ENCODE measurements at places on chromosomes 1 and 21.

GRCh38 chr1:197062692-197063091 lies 4.4 kb downstream of the F13B start:
- H3K27ac ChIP-seq: no peak overlapping the region
- no peaks in the 10 kb centered on the region for H3K4me1 ChIP-seq
- H3K4me3 ChIP-seq: no peak overlapping the region

- peaks cover 4% of the 10 kb centered on the region for H3K4me1 ChIP-seq
- H3K27me3 ChIP-seq: no peaks in the 10 kb centered on the region
- H3K4me3 ChIP-seq: no peak overlapping the region
Observed at GRCh38 chr1:94050254-94050653, 70.7 kb downstream of the ABCA4 start.

- no peaks in the 10 kb centered on the region for H3K36me3 ChIP-seq
- H3K4me1 ChIP-seq: no peaks in the 10 kb centered on the region
- no peak for DNase-seq
Observed at GRCh38 chr1:18583326-18583941, 47.2 kb upstream of the PAX7 start.

GRCh38 chr1:161324020-161324419 lies 9.8 kb downstream of the SDHC start:
- peak; percentile 70 for DNase-seq
- H3K36me3 ChIP-seq: peaks cover 36% of the 10 kb centered on the region
- H3K27me3 ChIP-seq: no peaks in the 10 kb centered on the region
- no peak overlapping the region for H3K4me3 ChIP-seq

- DNase-seq: no peak
- no peak overlapping the region for H3K27ac ChIP-seq
- no peaks in the 10 kb centered on the region for H3K4me1 ChIP-seq
- no peaks in the 10 kb centered on the region for H3K36me3 ChIP-seq
- H3K4me3 ChIP-seq: no peak overlapping the region
- no peaks in the 10 kb centered on the region for H3K27me3 ChIP-seq
Observed at GRCh38 chr1:245434280-245434679, 279.5 kb downstream of the KIF26B start.

GRCh38 chr21:32993894-32994293 lies 31.8 kb upstream of the OLIG2 start:
- no peak overlapping the region for H3K27ac ChIP-seq
- no peak for DNase-seq
- no peaks in the 10 kb centered on the region for H3K4me1 ChIP-seq
- H3K36me3 ChIP-seq: no peaks in the 10 kb centered on the region
- H3K27me3 ChIP-seq: peaks cover 2% of the 10 kb centered on the region

- no peak for DNase-seq
- no peak overlapping the region for H3K4me3 ChIP-seq
- H3K36me3 ChIP-seq: no peaks in the 10 kb centered on the region
- H3K4me1 ChIP-seq: no peaks in the 10 kb centered on the region
Observed at GRCh38 chr21:40835184-40835694, 11.7 kb downstream of the DSCAM start.

GRCh38 chr1:82931006-82931405 lies 1067.9 kb downstream of the TTLL7 start:
- no peak overlapping the region for H3K4me3 ChIP-seq
- peaks cover 2% of the 10 kb centered on the region for H3K4me1 ChIP-seq
- DNase-seq: peak; percentile 44
- no peaks in the 10 kb centered on the region for H3K27me3 ChIP-seq
- H3K36me3 ChIP-seq: no peaks in the 10 kb centered on the region
- no peak overlapping the region for H3K27ac ChIP-seq

GRCh38 chr1:61142726-61143500 lies 60.6 kb downstream of the NFIA start:
- no peak overlapping the region for H3K27ac ChIP-seq
- no peaks in the 10 kb centered on the region for H3K27me3 ChIP-seq
- H3K4me1 ChIP-seq: peaks cover 3% of the 10 kb centered on the region

GRCh38 chr1:117215733-117216462 lies 5.2 kb upstream of the VTCN1 start:
- no peak overlapping the region for H3K4me3 ChIP-seq
- no peaks in the 10 kb centered on the region for H3K36me3 ChIP-seq
- no peak overlapping the region for H3K27ac ChIP-seq
- peaks cover 3% of the 10 kb centered on the region for H3K27me3 ChIP-seq
- H3K4me1 ChIP-seq: no peaks in the 10 kb centered on the region

GRCh38 chr1:155591770-155592169 lies 18.2 kb upstream of the MSTO1 start:
- H3K27ac ChIP-seq: no peak overlapping the region
- H3K4me3 ChIP-seq: no peak overlapping the region
- H3K27me3 ChIP-seq: no peaks in the 10 kb centered on the region
- no peaks in the 10 kb centered on the region for H3K4me1 ChIP-seq

DNA sequence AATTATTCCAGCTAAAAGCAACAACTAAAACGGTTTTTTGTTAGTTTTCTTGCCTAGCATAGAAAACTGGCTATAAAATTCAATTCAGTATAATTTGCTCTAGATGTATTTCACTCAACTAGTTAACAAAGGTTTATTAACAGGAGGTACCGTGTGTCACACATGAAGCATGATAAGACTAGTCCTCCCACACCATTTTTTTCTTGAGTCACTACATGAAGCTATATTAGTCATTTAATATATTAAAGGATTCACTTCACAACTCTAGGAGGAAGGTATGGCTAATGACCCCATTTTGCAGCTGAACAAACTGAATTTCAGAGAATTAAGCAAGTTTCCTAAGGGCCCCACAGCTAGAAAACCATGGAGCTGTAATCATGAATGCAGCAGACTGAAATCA lies 307.8 kb upstream of the USP25 start:
- H3K4me3 ChIP-seq: no peak overlapping the region
- no peaks in the 10 kb centered on the region for H3K27me3 ChIP-seq
- no peaks in the 10 kb centered on the region for H3K36me3 ChIP-seq
- H3K4me1 ChIP-seq: peaks cover 17% of the 10 kb centered on the region
- H3K27ac ChIP-seq: no peak overlapping the region
- no peak for DNase-seq

DNA sequence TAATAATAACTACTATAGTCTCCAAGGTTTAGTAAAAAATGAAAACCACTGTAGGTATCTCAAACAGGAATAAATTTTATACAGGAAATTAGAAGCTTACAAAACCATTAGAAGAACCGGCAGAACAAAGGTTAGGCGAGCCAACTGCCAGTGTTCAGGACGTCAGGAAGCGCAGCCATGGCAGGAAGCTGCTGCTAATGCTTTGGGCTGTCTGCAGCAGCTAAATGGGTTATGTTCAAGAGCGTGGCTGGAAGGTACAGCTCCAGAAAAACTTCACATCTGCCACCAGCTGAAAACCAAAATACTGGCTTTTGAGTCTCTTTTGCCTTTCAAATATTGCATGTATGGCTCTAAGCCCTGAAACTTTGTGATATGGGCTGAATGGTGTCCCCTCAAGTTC lies 35.7 kb upstream of the MYSM1 start:
- DNase-seq: no peak
- no peaks in the 10 kb centered on the region for H3K27me3 ChIP-seq
- H3K36me3 ChIP-seq: no peaks in the 10 kb centered on the region
- H3K27ac ChIP-seq: no peak overlapping the region

DNA sequence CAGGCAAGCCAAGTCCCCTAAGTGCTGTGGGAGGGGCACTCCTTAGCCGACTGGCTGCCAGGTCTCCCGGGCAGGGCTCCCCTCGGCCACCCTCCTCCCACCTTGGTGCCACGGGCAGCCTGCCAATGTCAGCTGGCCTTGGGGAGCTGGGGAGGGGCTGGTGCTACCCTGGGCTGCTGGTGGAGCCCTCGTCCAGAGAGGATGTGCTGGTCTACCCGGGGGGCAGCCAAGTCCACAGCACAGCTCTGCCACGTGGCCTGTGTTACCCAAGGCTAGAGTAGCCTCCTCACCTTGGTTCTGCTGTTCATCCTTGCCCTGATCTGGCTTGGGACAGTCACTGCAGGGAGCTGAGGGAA lies 42.9 kb downstream of the CRYAA start:
- no peak for DNase-seq
- H3K27me3 ChIP-seq: no peaks in the 10 kb centered on the region
- H3K36me3 ChIP-seq: no peaks in the 10 kb centered on the region
- no peak overlapping the region for H3K27ac ChIP-seq
- H3K4me3 ChIP-seq: no peak overlapping the region
- H3K4me1 ChIP-seq: no peaks in the 10 kb centered on the region

- no peaks in the 10 kb centered on the region for H3K36me3 ChIP-seq
- DNase-seq: no peak
- H3K27ac ChIP-seq: peak overlapping the region; percentile 90
- peak overlapping the region; percentile 97 for H3K4me3 ChIP-seq
- H3K27me3 ChIP-seq: no peaks in the 10 kb centered on the region
- H3K4me1 ChIP-seq: peaks cover 21% of the 10 kb centered on the region
Observed at GRCh38 chr1:184753608-184754475, 816 bp downstream of the EDEM3 start.

- no peak overlapping the region for H3K4me3 ChIP-seq
- peaks cover 4% of the 10 kb centered on the region for H3K4me1 ChIP-seq
- H3K36me3 ChIP-seq: no peaks in the 10 kb centered on the region
- H3K27ac ChIP-seq: no peak overlapping the region
Observed at GRCh38 chr1:247367786-247368422, 36.2 kb upstream of the ZNF496 start.

- H3K27me3 ChIP-seq: peaks cover 17% of the 10 kb centered on the region
- H3K4me1 ChIP-seq: no peaks in the 10 kb centered on the region
- no peak overlapping the region for H3K27ac ChIP-seq
- H3K36me3 ChIP-seq: peaks cover 22% of the 10 kb centered on the region
Observed at GRCh38 chr1:71054281-71054731, 6.7 kb upstream of the PTGER3 start.

- no peaks in the 10 kb centered on the region for H3K36me3 ChIP-seq
- H3K27ac ChIP-seq: no peak overlapping the region
- DNase-seq: peak; percentile 29
- peaks cover 16% of the 10 kb centered on the region for H3K4me1 ChIP-seq
Observed at GRCh38 chr21:26389971-26390641, 183.0 kb downstream of the CYYR1 start.

Data from common myeloid progenitor, CD34-positive (primary cell).